T-helper 2 cell (primary cell): ENCODE measurements at places on chromosomes 3 and 15.

DNA sequence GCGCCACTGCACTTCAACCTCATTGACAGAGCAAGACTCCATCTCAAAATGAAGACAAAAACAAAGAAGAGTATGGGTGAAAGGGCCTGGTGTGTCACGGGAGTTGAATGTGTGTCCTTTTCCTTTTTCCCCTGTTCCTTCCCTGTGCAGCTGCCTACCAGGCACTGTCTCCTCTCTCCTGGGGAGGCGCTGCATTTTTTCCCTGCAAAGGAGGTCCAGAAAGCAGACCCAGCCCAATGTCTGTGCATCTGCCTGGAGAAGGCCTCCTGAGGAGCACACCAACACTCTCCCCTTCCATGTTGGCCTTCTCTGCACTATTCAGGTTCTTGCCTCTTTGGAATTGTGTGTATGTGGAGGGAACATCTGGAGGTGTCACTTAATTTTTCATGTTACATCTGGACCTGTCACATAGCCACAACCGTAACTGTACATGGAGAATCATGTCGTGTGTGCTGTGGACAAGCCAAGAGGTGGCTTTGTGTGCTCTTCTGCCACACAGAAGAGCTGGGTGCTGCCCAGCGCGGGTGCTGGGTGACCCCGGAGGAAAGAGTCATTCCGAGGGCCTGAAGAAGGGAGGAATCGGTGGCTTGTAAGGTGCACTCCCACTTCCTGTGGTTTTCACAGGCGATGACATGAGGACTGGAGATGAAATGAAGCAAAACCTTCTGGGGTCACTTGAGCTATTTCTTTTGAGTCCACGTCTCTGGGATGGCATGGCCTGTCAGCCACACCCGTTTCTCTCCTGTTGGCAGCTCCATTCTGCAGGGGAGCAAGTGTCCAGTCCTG is 46.5 kb upstream of the CGNL1 start:
- DNase-seq: no peak

DNA sequence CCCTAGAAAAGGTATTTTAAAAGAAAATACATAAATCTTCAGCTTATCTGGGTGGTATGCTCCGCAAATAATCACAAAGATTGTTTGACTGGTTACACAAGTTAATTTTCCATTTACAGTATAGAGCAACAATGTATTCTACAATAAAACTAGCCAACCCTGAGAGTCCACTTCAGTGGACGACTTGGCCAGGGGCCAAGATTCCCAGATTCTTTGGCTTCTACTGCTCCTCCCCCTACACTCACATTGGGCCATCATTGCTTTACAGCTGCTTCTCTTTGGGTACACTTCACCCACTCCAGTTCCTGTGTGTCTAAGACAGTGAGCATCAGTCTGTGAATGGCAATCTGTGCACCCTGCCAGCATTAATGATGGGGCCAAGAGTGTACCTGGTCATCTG is 17.2 kb upstream of the PRICKLE2 start:
- DNase-seq: no peak

GRCh38 chr3:65948841-65949573 is 89.7 kb downstream of the MAGI1 start:
- no peak for DNase-seq

GRCh38 chr3:116561529-116561928 is 116.2 kb upstream of the LSAMP start:
- no peak for DNase-seq

DNA sequence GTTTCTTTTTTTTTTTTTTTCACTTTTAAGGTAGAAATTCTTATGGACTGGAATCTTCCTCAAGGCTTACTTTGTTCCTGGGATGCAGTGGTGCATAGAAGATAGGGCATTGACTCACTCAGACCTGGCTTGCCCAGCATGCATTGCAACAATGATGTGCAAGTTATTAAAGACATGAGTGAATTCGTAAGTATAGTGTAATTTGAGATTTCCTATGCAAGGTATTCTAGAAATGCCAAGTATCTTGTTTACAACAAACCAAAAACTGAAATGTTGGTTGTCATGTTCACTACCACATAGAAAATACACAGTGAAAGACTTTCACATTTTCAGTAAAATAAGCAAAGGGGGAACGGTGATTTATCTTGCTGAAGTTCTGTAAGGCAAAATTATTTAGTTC is 56.5 kb upstream of the FNDC3B start:
- no peak for DNase-seq

DNA sequence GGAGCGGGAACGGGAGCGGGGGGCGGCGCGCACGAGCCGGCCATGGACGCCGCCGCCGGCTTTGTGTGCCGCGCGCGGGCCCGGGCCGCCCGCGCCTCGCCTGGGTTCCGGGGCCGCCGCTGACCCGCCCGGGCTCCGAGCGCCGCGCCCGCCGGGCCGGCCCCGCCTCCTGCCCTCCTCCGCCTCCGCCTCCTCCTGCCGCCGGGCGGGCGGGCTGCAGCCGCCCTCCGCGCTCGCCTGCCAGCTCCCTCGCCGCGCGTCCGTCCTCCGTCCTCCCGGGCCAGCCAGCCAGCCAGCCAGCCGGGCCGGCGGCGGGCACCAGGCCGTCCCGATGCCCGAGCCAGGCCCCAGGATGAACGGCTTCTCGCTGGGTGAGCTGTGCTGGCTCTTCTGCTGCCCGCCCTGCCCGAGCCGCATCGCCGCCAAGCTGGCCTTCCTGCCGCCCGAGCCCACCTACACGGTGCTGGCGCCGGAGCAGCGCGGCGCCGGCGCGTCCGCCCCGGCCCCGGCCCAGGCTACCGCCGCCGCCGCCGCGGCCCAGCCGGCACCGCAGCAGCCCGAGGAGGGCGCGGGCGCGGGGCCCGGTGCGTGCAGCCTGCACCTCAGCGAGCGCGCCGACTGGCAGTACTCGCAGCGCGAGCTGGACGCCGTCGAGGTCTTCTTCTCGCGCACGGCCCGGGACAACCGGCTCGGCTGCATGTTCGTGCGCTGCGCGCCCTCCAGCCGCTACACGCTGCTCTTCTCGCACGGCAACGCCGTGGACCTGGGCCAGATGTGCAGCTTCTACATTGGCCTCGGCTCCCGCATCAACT is at the start of gene ABHD17C:
Gene ABHD17C (plus strand): TSS at position 212 of the 812 bp plus-strand sequence. CDS start 120 bp downstream, at position 332.
- peak; percentile 64 for DNase-seq

DNA sequence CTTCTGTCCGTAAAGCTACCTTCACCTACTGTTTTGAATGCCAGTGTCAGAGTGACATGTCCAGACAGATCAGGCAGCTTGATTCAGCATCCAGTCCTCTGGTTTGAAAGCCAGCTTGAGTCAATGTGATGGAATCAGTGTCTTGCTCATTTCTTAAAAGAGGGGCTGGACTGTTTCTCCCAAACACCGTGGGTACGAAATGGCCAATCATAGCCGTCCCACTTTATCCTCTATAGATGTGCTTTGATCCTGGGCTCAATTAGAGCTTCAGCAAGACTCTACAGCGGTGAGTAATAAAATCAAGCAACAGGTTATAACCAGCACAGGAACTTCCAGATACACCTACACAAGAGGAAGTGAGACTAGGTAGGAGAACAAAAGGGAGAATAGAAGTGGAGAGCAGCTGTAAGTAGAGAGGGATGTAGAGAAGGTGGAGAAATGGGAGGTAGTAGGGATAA is 17.0 kb upstream of the OR5K1 start:
- DNase-seq: no peak

GRCh38 chr3:155110996-155111901 is 31.1 kb downstream of the MME start:
- DNase-seq: no peak

DNA sequence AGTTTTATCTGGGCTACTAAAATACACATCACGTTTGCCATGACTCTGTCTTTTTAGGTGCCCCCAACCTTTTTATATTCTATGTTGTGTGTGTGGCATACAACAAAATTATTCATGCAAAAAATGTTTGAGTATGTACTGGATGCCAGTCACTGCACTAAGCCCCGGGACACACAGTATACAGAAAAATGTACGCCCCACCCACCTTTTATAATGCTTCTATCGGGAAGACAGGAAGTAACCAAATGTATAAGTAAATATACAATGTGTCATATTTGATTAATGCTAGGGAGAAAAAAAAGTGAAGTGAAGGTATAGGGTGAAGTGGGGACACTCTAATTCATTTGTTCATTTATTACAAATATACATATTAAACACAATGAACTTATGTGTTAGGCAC is 503.4 kb upstream of the MDFIC2 start:
- no peak for DNase-seq

DNA sequence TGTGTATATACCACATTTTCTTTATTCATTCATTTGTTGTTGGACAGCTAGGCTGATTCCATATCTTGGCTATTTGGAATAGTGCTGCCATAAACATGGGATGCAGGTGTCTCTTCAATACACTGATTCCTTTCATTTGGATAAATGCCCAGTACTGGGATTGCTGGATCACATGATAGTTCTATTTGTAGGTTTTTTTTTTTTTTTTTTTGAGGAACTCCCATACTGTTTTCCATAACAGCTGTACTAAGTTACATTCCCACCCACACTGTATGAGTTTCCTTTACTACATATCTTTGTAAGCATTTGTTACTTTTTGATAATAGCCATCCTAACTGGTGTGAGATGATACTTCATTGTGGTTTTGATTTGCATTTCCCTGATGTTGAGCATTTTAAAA is 437.7 kb downstream of the DIPK2A start:
- DNase-seq: no peak

GRCh38 chr3:58672451-58672850 is 5.9 kb upstream of the FAM3D start:
- no peak for DNase-seq

DNA sequence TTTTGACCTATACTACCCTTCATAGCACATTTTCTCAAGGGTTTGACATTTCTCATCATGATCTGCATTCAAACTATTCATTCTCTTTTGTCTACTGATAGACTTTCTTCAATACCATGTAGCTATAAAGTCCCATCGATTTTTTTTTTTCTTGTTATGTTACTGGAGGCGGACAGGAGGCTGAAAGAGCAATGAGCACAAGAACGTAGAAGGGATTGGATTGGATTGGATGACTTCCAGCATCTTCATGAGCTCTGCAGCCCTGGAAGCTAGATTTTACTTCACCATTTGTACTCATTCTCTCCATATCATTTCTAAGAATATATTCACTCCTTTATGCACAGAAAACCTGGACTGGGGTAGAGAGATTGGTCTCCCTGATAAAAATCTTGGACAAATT is 43.2 kb downstream of the DUT start:
- DNase-seq: no peak
